ENCODE measurements at places on chromosomes 13 and 19.

- no peak for DNase-seq
Observed at GRCh38 chr13:94968757-94969086, 256.4 kb upstream of the SOX21 start.

GRCh38 chr13:103510007-103510535 lies 443.9 kb upstream of the SLC10A2 start:
- DNase-seq, result no peak

DNA sequence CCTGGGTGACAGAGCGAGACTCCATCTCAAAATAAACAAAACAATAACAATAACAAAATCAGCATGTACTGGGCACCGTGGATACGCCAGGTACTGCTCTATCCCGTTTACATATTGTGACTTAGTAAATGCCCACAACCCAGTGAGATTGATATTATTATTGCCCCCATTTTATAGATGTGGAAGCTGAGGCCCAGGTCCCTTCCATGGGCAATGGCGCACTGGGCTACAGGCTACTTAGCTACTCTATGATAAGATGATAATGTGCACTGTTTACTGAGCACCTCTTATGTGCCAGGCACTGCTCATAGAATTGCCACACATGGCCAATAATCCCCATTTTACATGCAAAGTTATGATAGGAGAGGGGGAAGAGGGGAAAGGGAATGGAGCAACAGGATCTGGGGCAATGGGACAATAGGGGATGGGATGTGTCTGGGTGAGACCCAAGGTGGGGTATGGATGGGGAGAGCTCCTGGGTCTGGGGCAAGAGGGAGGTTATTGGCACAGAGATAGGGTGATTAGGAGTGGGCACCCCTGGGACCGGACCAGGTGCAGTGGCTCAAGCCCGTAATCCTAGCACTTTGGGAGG lies 5.4 kb downstream of the KCNN4 start:
- DNase-seq, result no peak

DNA sequence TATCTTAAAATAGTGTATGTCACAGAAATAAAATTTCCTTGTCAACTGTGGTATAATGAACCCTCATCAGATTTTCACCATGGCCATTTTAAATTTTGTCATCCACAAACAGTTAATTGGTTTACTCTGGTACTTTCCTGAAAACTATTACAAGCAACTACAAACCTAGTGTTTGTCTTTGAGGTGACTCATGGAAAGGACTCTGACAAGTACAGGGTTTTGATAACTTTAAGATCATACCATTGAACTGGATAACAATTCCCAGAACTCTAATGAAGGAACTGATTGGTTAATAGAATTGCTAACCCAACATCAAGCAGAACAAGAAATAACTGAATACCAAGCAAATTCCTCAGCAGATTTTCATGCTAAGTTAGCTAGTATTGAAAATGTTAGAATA lies 237.7 kb upstream of the IPO5 start:
- no peak for DNase-seq

DNA sequence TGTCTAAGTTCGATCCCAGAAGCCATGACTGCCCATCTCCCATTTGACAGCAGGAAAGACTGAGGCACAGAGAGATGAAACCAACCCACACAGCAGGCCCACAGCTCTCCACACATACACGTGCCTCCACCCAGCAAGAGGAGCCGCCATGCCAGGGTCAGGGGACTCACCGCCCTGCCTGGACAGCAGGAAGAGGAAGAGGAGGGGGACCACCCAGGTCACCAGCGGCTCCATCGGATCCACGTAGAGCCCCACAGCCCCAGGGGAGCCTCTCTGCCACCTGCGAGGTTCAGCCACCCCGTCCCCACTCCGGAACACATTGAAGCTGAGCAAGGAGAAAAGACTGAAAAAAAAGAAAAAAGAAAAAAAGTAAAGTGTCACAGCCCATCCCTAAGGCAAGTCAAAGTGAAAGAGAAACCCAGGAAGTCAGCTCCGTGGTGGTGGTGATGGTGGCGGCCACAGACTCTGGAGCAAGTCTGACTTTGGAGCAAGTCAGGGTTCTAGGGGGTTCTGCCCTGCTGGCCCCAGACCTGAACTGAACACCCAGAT lies at the start of gene IL12RB1:
TSS of gene IL12RB1 (minus strand) at position 345 of the 549 bp plus-strand sequence. CDS start at position 234, 111 bp downstream.
- DNase-seq, result no peak

GRCh38 chr19:39946532-39946931 lies 12.1 kb upstream of the FCGBP start:
- DNase-seq, result no peak

DNA sequence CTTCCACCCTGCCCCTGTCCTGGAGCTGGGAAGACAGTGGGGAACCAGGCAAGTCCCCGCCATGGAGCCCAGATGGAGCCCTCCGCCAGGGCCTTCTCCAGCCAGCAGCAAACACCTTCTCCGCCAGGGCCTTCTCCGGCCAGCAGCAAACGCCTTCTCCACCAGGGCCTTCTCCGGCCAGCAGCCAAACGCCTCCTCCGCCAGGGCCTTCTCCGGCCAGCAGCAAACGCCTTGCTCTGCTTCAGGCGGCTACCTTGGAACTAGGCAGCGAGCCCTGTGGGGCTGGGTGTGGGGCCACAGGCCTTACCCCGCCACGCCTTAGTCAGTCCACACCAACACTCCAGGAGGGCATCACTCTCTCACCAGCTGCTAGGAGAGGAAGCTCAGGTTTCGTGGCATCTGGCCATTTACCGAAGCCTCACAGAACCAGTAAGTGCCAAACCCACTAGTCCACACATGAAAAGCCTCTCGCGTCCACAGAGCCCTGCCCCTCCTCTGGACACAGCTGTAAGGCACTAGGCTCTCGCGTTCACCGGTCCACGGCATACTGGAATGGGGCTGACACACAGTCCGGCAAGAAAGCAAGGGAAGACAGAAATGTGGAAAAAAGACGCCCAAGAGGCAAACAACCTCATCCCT lies 41.0 kb downstream of the MLLT1 start:
- no peak for DNase-seq

GRCh38 chr13:99507054-99507453 lies 5.8 kb downstream of the TM9SF2 start:
- DNase-seq, result no peak

DNA sequence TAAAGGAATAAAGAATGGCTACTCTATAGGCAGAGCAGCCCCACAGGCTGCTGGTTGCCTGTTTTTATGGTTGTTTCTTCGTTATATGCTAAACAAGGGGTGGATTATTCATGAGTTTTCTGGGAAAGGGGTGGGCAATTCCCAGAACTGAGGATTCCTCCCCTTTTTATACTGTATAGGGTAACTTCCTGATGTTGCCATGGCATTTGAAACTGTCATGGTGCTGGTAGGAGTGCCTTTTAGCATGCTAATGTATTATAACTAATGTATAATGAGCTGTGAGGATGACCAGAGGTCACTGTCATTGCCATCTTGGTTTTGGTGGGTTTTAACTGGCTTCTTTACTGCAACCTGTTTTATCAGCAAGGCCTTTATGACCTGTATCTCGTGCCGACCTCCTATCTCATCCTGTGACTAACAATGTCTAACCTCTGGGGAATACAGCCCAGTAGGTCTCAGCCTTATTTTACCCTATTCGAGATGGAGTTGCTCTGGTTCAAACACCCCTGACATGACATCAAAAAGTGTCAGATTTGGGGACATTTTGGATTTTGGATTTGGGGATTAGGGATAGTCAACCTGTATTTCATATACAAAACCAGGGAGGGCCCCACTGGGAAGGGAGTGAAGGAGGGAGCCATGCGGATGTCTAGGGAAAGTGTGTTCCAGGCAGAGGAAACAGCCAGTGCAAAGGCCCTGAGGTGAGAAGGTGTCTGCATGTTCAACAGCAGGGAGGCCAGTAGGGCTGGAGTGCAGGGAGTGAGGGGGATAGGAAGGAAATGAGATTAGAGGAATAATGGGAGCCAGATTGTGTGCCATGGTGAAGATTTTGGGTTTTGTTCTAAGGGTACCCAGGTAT lies 10.9 kb downstream of the FXYD5 start:
- DNase-seq, result no peak

DNA sequence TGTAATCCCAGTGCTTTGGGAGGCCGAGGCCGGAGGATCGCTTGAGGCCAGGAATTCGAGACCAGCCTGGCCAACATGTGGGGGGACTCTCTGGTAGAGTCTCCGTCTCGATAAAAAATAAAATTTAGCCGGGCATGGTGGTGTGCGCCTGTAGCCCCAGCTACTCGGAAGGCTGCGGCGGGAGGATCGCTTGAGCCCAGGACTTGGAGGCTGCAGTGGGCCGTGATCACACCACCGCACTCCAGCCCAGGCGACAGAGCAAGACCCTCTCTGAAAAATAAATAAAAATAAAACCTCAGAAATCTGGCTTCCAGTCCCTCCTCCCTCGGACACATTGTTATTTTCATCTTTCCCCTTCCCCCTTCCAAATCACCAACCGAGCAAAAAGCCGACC lies 332 bp downstream of the IRGQ start:
- no peak for DNase-seq

GRCh38 chr19:48330012-48330681 lies 4.8 kb downstream of the EMP3 start:
- no peak for DNase-seq

GRCh38 chr19:42436006-42436405 lies 6.7 kb downstream of the CXCL17 start:
- no peak for DNase-seq

DNA sequence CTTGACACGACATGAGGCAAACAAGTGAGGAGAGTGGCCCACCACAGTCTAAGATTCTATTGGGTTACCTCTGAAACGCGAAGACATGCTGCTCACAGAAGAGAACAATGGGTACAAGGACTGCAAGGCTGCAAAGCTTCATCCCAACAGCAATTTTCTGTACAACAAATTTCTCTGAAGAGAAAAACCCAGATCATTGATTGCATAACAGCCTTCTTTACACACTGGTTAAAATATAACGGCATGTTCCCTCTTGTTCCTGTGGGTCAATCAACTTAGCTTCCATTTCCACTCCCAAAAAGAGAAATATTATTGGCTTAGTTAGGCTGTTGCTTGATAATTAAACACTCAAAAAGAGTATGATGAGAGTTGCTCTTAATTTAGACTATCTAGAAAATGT lies at the start of gene CPB2:
TSS of gene CPB2 (minus strand) at position 166 of the 400 bp plus-strand sequence. CDS start at position 142, 24 bp downstream.
- DNase-seq, result no peak

- no peak for DNase-seq
Observed at GRCh38 chr13:44790289-44790688, 199.0 kb downstream of the NUFIP1 start.

GRCh38 chr19:38718747-38719543 lies 25.3 kb downstream of the CAPN12 start:
- DNase-seq, result no peak

DNA sequence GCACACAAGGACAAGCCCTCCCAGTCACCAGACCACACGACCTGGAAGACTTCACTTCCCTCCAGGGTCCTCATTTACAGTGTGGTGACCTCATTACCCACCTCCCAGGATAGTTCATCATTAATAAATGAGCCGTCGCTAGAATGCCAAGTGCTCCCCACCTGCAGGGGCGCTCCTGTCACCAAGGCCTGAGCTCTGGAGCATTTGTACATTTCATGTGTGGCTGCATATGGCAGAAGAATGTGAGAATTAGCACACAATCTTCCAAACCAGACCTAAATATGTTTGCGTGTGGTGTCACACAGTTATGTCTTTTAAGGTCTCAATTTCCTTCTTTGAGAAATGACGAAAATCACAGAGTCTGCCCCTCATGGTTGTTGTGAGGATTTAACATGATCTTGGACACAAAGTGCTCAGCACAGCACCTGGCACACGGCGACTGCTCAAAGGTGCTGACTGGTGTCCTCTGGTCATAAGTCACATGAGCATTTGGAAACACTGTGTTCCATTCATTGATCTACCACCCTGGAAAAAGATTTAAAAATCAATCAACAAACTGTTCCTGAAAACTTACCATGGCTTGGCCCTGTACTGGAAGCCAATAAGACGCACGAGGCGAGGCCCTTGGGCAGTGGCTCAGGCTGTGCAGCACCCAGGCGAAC lies 150.6 kb upstream of the SPACA7 start:
- no peak for DNase-seq

DNA sequence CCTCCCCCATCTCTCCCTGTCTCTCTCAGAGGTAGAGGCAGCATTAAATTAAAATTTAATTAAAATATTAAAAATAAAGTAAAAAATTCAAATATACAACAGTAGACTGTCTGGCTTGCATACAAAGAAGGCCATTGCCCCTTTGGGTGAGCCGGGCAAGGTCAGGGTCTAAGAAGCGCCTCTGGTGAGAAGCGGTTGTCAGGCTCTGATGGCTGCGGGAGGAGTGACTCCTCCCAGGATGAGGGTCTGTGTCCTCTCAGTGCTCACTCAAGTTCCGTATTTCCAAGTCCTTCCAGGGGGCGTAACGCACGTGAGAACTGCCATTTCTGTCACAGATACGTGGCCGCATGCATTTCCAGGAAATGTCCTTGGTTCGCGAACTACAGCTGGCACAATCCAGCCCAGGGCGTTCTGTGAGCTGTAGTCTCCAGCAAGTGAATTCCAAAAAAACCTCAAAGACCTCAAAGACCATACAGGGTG lies 737 bp upstream of the ZNF181 start:
- DNase-seq, result peak; percentile 50

- no peak for DNase-seq
Observed at GRCh38 chr13:57641051-57641450, 9.5 kb downstream of the PCDH17 start.

DNA sequence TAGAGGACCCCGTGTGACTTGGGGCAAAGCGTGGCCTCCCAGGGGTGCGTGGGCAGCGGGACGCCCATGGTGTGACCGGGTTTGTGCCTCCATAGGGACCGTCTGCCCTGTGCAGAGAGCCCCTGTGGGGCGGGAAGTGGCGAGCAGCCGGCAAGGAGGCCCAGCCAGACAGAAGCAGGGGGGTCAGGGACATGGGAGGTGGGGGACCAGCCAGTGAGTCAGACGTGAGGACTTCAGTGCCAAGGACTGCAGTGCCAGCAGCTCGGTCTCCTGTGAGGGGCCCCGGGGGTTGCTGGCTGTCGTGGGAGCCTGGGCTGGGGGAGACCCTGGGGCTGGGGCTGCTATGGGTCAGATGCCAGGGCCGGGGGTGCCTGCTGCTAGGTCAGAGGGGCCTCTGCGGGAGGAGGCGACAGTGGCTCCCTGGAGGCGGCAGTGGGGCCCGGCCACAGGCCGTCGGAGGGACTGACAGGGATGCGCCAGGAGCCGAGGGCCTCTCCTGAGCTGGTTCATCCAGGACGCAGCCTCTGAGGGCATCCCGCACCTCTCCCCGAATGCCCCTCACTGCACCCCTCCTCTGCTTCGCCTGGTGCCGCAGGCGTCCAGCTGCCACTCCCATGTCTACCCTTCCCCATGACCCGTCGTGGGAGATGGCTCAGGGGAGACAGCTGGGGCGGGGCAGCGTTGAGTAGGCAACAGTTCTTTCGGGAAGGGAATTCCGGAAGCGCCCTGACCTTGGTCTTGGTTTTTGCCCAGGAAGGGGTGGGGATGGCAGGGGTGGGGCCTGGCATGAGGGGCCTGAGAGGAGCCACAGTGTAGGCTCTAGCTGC lies 80.0 kb downstream of the KDM4B start:
- no peak for DNase-seq

GRCh38 chr19:38229585-38230073 lies 5.6 kb upstream of the DPF1 start:
- DNase-seq, result no peak

GRCh38 chr13:29756506-29756905 lies 93.9 kb downstream of the UBL3 start:
- no peak for DNase-seq

GRCh38 chr19:31678421-31678820 lies 329.2 kb upstream of the TSHZ3 start:
- DNase-seq, result no peak

- no peak for DNase-seq
Observed at GRCh38 chr19:4456843-4457653, 546 bp downstream of the UBXN6 start.

All from forelimb muscle (tissue), 1 donor.